ENCODE measurements at places on chromosomes 2 and 18.
A peak's percentile ranks its signal among the peaks of the same experiment; 100 is the strongest.

DNA sequence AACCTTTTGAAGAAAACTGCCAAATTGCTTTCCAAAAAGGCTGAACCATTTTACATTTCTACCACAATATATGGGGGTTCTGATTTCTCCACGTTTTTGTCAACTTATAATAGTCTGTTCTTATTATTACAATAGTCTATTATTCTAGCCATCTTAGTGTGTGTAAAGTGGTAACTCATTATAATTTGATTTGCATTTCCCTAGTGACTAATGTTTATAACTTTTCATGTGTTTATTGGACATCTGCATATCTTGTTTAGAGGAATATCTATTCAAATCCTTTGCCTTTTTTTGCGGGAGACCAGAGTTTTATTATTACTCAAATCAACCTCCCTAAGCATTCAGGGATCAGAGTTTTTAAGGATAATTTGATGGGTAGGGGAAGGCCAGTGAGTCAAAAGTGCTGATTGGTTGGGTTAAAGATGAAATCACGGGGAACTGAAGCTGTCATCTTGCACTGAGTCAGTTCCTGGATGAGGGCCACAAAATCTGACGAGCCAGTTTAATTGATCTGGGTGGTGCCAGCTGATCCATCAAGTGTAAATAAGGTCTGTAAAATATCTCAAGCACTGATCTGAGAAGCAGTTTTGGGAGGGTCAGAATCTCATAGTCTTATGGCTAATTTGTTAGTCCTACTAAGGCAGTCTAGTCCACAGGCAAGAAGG lies 303.4 kb upstream of the NCKAP5 start:
- no peak for DNase-seq

GRCh38 chr2:214233164-214233563 lies 177.7 kb upstream of the VWC2L start:
- no peak for DNase-seq

DNA sequence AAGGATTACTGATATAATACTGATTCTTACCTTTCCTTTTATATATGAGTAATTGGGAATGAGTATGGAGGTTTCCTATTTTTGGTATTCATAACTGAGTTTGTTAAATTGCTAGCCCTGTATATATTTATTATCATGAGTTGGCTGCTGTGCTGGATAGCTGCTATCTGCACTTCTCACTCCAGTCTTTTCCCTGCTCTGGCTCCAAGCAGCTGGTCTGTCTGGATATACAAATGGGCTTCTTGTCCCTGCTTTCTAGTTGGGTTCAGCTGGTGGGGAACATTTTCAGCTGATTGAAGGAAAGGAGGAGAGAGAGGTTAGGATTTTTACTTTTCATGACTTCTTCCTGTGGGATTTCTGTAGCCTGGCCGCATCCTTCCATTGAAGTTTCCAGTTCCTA lies 41.2 kb downstream of the AGFG1 start:
- DNase-seq = no peak

DNA sequence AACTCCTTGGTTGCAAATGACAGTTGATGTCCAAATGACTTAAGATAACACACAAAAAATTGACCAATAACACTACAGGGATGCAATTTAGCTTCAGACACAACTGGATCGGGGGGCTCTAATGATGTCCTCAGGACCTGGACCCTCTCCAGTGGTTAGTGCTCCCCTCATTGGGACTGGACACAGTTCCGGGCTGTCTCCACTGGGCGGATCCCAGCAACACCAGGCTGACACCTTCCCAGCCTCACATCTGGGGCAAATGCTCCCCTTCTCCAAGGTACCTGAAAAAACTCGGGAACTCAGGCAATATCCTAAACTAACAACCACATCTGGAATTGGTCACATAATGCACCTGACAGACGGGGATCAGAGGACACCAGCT lies 48.7 kb downstream of the PSMG2 start:
- DNase-seq = no peak

DNA sequence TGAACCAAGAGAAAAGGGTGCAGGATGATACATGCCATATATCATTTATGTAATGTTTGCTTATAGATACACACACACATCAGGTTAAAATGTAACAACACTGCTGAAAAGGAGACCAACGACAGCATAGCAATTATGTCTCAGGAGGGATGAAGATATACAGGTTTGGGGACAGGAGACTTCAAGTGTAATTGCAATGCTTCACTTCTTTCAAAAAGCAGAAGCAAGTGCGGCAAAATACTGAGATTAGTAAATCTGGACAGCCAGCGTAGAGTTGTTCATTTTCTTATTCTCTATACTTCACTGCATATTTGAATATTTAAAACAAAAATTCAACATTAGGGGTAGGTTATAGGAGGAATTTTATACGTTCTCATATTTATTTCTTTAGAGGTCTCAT lies 87.2 kb downstream of the L3MBTL4 start:
- DNase-seq = no peak

- DNase-seq = no peak
Measured at GRCh38 chr2:226995625-226996041, 159.8 kb downstream of the RHBDD1 start.

DNA sequence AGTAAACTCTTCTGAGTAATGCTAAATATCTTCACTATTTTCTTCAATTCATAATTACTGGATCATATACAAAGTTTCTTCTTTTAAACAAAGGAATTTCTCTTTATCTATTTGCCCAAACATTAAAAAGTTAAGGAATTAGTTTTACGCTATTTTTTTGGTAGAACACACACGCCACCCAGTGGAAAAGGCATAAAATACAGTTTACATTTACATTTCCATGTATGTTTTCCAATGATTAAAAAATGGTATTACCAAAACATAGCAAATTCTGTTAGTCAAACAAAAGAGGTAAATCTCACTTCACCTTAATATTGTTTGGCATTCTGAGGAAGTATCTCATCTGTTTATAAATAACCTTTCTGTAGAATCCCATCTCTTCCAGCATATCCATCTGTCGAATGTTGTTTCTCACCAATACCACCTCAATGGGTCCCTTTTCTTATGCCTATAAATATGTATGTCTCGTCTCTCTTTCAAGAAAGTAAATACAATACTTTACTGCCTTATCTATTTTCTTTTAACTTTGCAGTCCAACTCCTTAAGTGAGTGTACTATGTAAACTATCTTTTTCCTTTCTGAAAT lies 7.2 kb downstream of the BOLL start:
- DNase-seq = no peak

DNA sequence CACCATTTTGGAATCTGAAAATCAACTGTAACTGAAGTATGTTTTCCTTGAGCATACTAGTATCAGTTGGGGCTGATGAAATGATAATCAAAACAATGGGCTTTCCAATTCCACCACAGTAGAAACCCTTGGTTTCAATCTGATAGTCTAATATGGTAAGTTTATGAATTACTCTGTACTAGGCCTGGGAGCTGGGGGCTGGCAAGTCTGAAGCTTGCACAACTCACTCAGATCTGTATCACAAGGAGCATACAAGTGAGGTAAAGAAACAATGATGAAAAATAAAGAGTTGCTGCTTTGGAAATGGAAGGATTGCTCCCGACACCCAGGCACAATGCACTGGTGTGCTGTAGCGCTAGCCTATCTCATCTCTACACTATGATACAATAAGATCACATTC lies 19.4 kb downstream of the ZEB2 start:
- no peak for DNase-seq

GRCh38 chr2:75199428-75200011 lies at the start of gene TACR1:
TACR1 (minus strand) TSS chr2:75199520; CDS start chr2:75198934, 586 bp downstream.
- DNase-seq = peak; percentile 76

- DNase-seq = no peak
Measured at GRCh38 chr2:106195456-106195855, 1.4 kb upstream of the UXS1 start.

DNA sequence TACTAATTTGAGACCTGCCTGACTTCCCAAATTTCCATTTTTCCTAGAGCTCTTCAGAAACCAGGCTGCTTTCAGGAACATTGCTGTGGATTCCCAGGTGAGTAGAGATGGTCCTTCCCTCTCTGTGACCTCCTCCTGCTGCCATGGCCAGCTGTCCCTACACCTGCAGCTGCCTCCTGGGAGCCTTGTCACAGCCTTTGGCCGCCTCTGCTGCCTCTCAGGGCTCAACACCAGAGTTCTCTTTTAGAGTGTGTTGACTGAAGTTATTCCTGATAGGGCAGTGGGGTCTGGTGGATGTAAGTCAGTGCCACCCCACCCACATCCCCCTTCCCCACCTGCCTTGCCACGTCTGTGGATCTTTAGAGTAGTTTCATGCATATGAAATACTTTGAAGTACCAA lies 22.9 kb downstream of the SPATS2L start:
- DNase-seq = no peak

GRCh38 chr18:9772847-9773677 lies 65.0 kb downstream of the RAB31 start:
- DNase-seq = no peak

DNA sequence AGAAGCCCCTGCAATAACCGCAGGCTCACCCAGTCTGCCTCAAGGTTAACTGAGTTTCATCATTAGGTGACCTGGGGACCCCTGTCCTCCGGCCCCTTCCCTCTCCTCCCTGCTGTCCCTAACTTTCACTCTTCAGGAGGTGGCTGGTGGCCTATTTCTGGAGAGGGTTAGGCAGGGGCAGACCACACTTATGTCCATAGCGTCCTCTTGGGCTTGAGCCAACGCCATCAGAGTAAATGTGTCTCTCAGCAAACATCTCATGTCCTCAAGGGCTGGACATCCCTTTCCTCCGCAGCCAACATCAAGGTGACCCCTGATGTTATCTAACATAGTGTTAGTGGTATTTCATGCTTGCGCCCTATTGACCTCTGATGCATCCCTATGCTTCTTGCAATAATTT lies 114.8 kb downstream of the BCL11A start:
- no peak for DNase-seq

DNA sequence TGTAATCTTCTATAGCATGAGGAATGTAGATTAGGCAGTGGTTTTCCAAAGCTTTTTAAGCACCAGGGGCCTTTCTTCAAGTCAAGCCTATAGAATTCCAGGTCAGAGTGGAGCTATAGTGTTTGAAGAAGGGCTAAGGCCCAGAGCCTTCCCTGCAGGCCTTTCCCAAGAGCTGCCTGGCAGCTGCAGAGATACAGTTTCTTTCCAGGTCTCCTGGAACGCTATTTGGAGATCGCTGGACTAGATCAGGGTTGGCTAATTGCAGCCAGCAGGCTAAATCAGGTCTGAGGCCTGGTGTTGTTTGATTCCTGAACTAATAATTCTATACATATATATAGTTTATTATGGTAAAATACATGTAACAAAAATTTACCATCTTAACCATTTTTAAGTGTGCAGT lies 319.0 kb upstream of the SPRED2 start:
- DNase-seq = no peak

GRCh38 chr2:156474401-156474800 lies 38.2 kb downstream of the GPD2 start:
- no peak for DNase-seq

GRCh38 chr2:217096474-217097225 lies 236.8 kb upstream of the TNP1 start:
- DNase-seq = no peak

GRCh38 chr2:225400060-225400511 lies 576 bp downstream of the NYAP2 start:
- peak; percentile 15 for DNase-seq

DNA sequence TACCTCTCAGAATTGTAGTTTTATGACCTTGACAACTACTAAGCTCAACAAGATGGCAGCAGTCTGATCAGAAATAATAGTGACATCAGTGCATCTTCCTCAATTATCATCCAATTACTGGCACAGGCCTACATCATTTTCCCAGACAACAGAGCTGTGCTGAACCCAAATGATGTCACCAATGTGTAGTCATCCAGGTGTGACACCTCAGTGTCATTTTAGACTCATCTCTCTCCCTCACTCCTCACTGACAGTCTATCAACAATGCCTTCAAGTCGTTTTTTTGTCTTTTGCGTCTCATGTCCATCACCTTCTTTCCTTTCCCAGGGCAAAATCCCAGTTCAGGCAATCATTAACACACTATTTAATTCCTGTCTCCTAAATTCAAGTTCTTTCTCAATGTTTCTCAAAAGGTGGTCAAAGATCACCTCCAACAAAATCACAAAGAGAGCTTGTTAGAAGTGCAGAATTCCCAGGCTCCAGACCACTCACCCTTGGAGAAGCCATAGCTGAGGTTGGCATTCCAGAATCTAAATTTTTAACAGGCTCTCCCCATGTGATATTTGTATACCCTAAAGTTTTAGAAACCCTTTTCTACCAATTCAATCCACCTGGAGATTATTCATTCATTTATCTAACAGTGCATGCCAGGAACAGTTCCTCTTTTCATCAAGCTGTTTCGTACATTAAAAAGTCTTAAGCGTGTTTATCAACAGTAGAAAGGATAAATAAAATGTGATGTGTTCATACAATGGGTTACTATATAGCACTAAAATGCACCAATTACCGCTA lies 125.3 kb upstream of the KLF7 start:
- no peak for DNase-seq

- no peak for DNase-seq
Measured at GRCh38 chr2:185472574-185472973, 266.0 kb upstream of the FSIP2 start.

- DNase-seq = no peak
Measured at GRCh38 chr18:70228536-70228935, 23.0 kb upstream of the RTTN start.

GRCh38 chr2:113248997-113249770 lies 29.5 kb downstream of the PAX8 start:
- peak; percentile 78 for DNase-seq

- no peak for DNase-seq
Measured at GRCh38 chr2:239004274-239005015, 156.6 kb downstream of the TWIST2 start.

GRCh38 chr2:68027959-68028358 lies 34.8 kb downstream of the C1D start:
- DNase-seq = no peak

GRCh38 chr2:39411181-39411944 lies 25.7 kb downstream of the MAP4K3 start:
- DNase-seq = no peak

GRCh38 chr2:211900000-211900399 lies 638.6 kb downstream of the ERBB4 start:
- no peak for DNase-seq

- no peak for DNase-seq
Measured at GRCh38 chr2:109349503-109350465, 220.8 kb downstream of the SH3RF3 start.

DNA sequence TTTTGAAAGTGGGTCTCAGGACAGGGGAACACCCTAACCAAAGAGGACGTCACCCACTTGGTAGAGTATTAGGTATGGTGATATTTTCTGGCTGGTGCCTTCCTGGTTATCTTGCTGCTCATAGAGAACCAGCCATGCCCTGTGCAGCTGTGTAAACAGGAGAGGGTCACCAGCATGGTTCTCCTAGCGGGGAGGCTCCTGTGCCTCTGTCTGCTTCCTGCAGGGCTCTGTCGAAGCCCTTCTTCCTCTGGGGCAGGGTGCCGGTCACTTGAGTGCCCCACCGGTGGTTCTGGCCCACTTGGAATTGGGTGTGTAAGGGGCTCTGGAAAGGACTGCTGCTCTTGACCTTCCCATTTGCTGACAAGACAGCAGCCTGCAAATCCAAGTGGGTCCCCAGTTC lies 131.6 kb upstream of the MSH6 start:
- DNase-seq = no peak

GRCh38 chr2:183542606-183543005 lies 418.4 kb downstream of the NUP35 start:
- peak; percentile 5 for DNase-seq

GRCh38 chr2:80166483-80167171 lies 137.9 kb downstream of the LRRTM1 start:
- DNase-seq = no peak

Data from Caco-2 (cell line).